ENCODE measurements at places on chromosomes 6 and 20. TPM values are rescaled to one million over a fixed set of nuclear protein-coding genes. Genes with fewer than 3 reads are reported as not detected.

- DNase-seq: peak; percentile 27
Measured at GRCh38 chr6:4727671-4728435, 48.4 kb upstream of the CDYL start.

- DNase-seq: no peak
Measured at GRCh38 chr6:39876826-39877225, 57.4 kb downstream of the MOCS1 start.

DNA sequence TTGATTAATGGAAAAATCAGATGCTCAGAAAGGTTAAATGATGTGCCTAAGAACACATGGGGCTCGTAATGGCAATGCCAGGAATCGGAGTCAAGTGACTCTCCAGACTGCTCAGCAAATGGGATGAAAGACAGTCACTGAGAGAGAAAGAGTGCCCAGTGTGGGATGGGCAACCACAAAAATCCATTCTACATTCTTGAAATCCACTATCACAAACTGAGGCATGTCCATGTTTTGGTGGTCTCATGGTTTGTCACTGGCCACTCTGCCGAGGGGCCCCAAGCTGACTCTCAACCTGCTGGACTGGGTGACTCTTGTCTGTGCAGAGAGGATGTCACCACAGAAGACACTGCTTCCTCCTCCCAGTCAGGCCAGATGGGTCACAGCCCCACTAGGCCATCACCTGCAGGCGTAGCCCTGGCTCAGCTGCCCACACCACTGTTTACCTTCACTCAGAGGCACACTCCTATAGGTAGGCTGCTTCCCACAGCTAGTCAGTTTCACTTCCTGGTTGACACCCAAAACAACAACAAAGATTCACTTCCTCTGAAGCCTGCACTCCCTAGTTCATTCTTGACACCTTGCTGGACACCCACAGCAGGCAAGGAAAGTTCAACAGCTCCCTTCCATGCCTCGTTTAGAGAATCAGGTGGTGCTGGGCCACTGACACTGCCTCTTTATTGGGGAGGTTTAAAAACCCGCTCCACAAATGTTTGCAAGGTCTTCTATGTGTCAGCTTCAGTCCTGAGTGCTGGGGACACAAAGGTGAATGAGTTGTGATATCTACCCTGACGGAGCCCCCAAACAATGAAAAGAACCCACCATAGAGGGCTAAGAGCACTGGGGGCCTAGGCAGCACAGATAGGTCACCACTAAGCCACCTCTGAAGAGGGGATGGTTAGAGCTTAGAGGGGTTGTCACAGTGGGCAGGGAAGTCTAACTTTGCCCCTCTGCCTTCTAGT lies 21.7 kb downstream of the MAP1LC3A start:
- no peak for DNase-seq

DNA sequence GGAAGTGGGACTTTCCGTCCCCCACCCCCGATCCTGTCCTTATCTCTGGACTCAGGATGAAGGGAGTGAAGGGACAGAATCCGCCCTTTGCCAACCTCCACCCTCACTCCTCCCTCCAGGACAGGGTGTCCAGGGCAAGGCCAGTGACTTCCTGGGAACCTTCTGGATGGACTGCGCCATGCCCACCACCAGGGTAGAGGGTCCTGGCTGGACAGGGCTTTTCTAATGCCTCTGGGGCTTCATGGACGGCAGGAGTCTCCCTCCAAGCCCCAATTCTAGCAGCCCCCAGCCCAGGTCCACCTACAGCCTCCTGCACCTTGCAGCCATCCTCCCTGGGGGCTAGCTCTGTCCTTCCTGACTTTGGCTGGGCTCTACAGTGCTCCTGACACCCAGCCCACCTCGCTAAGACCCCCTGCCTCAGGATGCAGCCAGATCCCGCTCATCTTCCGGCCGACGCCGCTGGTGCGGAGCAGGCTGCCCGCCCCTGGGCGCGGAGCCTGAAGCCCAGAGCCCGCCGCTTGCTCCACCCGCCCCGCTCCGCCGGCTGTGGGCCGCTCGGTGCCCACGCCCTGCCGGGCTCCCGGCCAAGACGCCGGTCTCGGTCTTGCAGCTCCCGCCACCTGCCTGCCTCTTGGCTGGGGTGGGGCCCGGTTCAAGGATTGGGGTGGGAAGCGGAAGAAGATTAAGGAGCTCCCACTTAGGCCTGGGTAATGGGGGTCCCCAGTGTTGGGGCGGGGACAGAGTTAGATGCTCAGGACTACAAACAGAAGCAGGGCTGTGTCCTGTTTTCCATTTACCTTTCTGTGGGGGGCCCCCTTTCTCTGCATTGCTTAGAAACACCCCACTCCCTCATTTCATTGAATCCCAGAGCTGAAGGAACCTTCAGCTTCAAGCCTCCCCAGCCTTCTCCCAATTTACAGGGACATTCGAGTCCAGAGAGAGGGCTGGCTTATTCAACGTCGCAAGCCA lies 72.8 kb downstream of the MDGA1 start:
- DNase-seq: peak; percentile 67

DNA sequence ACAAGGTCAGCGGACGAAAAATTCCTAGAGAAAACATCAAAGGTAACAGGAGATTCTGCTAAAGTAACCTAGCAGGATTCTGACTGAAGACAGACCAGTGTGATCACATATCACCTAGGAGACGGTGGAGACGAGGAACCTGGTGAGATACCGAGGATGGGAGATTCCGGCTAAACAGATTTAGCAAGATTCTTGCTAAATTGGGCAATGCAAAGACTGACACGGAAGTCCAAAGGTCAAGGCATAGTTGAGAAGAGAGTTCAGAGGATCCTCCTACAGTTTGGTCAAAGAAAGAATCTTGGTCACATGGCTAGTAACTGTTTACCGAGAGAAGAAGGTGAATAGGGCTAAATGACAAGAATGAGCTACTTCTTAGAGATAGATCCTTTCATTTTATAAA lies 61.1 kb downstream of the TMEM170B start:
- DNase-seq: no peak

GRCh38 chr6:113558431-113558830 lies 298.7 kb upstream of the MARCKS start:
- no peak for DNase-seq

- no peak for DNase-seq
Measured at GRCh38 chr6:7960848-7961247, 50.3 kb upstream of the TXNDC5 start.

HTR1B gene
- not detected for total RNA-seq

DNA sequence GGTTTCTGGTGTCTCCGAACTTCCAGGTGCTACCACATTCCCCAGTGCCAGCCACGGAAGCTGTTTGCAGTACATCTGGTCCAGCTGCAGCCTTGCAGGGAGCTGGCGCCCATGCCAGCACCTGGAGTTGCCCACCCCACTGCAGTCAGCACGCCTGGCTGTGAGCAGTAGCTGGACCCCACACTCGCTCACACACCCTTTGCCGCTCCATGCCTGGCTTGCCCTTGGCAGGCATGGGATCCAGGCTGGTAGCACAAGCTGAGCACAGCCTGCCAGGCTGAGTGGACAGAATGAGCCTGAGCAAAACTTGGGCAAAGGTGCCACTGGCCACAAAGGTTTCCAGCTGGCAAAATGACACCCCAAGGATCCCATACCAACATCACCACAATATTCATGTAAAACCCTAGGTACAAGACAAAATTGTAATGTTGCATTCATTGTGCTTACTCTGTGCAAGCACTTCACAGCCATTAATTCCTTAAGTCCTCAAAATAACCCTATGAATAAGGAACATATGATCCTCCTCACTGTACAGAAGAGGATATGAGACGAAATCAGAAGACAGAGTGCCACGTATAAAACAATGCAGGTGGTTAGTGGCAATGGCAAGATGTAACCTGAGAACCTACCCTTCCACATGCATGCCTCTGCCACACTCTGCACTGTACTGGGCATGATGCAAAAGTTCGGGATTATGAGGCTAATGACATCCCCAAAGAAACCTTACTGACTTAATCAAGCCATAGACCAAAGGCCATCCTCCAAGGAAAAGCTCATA lies 18.3 kb downstream of the KIF16B start:
- DNase-seq: no peak

DNA sequence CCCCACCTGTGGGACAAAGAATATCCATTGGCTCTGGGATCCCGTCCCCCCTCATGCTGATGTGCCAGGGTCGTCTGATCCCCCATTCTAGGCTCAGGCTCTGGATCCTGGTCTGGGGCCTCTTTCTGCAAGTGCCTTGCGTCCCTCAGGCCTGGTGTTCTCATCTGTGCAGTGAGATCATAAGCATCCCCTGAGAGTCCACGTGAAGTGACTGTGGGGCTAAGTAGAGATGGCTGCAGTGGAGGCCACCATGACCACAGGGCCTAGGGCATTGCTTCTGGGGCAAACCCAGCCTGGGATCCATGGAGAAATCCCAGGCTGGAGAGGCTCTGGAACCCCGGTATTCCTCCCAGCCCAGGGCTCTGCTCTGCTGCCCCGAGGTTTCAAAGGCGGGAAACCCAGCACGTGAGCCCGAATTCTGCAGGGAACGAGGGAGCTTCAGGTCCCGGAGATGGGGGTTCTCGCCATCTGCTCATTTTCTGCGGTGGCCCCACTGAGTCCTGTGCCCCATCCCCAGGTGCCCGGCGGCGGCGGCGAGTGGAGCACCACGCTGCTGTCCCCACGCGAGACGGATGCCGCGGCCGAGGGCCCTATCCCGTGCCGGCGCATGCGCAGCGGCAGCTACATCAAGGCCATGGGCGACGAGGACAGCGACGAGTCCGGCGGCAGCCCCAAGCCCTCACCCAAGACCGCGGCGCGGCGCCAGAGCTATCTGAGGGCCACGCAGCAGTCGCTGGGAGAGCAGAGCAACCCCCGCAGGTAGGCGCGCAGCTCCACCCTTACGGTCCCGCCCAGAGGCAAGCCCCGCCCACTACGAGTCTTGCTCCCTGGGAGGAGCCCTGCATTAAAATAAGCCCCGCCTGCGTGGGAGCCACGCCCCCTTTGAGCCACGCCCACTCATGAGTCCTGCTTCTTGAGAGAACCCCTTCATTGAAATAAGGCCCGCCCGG lies 105.5 kb upstream of the MYL9 start:
- peak; percentile 57 for DNase-seq

GRCh38 chr20:11890331-11891076 lies 27.2 kb upstream of the BTBD3 start:
- DNase-seq: peak; percentile 93

DNA sequence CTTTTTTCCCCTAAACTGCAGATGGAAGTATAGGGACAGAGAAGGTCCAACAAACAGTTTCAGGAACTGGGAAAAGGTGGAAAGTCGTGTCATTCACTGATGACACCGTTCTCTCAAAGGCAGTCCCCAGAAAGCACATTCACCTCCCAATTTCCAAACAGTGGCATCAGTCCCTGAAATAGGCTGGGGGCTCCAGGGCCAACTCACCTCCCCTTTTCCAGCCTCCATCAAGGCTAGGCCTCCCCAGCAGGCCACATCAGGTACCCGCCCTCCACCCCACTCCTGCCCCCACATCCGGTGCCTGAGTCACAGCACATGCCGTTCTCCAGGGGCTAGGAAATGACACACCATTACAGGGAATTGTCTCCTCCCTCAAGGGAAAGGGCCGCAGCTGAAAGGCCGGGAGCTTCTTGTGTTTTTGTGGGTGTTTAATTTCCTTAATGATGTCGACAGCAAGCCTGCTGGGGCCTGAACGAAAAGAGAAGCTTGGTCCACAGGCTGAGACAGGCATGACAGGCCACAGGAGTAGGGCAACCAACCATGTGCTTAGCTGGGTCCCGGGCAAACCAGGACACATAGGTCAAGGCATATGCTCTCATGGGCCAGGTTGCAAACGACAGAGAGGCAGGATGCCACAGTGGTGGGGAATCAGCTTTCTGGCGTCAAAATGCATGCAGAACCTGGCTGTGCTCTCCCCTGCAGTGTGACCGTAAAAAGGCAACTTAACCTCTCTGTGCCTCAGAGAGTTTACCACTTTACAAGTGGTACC lies 39.2 kb downstream of the ZMYND8 start:
- DNase-seq: peak; percentile 98

DNA sequence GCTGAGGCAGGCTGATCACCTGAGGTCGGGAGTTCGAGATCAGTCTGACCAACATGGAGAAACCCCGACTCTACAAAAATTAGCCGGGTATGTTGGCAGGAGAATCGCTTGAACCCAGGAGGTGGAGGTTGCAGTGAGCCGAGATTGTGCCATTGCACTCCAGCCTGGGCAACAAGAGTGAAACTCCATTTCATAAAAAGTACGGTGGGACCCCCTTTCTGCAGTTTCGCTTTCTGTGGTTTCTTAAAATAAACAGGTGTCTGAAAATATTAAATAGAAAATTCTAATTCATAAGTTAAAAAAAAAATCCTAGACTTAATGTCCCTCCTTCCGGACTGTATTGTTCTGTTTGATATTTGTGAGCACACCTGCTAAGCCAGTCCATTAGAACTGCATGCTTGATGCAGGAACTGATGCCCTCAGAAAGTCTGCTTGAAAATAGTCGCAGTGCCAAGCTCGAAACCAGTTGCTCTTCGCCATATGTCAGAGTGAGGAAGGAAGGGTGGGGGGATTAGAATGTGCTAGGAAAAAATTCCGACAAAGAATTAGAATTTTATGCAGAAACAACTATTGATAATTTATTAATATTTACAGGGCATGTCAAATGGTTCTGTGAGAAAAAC lies 85.9 kb downstream of the JARID2 start:
- DNase-seq: no peak

DNA sequence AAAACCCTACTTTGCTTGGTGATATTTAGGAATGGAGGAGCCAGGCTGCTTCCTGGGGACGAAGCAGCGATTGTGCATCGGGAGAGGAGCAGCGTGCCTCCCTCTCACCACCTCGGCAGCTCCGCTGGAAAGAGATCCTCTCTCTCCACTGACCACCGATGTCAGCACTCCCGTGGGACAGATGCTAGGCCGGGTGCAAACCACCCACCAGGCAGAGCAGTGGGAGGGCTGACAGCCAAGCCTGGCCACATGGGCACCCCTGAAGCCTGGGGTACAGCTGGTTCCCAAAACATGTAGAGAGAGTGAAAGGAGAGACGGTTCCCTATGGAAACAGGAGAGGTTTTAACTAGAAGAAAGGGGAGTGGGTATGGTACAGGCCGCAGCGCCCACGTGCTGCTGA lies 220.0 kb downstream of the ANKRD60 start:
- no peak for DNase-seq

DNA sequence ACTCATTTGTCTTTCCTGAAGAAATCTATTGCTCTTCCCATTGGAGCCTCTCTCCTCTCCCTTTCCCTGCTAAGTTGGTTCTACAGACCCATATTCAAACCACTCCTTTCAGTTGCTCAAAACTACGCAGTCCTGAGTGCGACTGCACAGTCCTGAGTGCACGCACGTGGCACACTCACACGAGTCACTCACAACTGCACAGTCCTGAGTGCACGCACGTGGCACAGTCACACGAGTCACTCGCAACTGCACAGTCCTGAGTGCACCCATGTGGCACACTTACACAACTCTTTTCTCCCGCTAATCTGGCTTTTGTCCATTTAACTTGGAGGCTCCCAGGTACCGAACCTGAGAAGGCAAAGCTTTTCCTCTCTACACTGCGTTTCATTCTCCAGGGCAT lies 159.7 kb downstream of the RNASET2 start:
- no peak for DNase-seq

GRCh38 chr6:17740559-17741220 lies 34.0 kb upstream of the NUP153 start:
- no peak for DNase-seq

- DNase-seq: peak; percentile 33
Measured at GRCh38 chr6:121573481-121573880, 138.0 kb downstream of the GJA1 start.

FILIP1 gene
- total RNA-seq: 0.40 TPM

Data from Daoy (cell line).